ENCODE measurements at places on chromosomes 5 and 9. TPM values are rescaled to one million over a fixed set of nuclear protein-coding genes. Genes with fewer than 3 reads are reported as not detected.

Gene CDH9
- not detected for total RNA-seq

DNA sequence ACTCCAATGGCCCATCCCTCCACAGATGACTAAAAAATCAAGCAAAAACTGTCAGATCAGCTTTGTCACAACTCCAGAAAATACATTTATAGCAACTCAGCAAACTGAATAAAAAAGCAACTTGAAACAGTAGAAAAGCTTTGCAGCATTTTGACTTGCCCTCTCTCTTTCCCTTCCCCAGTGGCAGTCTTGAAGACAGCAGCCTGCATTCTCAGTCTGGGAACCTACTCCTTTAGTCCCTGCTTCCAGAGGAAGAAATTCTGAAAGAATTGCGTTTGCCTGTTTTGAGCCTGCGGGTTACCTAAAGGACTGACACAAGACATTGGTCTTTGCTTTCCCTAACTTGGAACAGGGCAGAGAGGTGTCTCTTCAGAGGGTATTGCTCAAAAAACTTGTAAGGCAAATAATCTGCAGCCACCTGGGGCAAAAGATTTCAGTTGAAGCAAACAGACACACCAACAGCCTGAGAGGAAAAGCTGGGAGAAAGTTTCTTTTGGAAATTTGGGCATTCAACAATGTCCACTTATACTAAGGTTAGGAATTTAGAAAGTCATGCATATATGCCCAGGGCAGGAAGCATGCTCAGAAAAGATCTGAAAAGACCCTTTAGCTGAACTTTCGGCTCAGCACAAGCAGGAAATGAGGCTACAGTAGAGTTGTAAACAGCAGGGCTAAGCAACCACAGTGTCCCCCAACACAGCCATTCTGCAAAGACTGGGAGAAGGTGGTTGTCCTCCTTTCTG is 15.2 kb upstream of the SLC35D2 start:
- DNase-seq = no peak

Gene ALDH7A1
- total RNA-seq = 28.7 TPM

Gene NPR3
- total RNA-seq = 2.9 TPM

DNA sequence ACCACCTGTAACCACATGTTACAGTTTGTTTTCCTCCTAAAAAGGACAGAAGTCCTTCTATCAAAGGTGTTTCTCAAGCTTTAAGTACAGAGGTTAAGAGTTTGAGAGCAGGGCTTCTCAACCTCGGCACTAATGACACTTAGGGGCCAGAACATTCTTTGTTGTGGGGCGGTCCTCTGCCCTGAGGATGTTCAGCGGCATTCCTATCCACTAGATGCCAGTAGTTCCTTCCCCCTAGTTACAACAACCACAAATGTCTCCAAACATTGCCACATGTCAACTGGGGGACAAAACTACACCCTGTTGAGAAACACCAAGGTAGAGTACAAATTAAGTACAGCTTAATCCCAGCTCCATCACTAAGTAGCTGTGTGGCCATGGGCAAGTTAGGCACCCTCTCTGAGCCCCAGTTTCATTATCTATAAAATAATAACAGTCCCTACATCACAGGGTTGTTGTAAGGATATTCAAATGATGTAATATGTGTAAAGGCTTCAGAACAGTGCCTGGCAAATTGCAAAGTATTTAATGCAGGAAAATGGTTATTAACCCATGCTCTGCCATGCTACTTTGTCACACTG is 44.6 kb downstream of the PIP5K1B start:
- DNase-seq = no peak

Gene RETREG1
- 0.64 TPM for total RNA-seq

DNA sequence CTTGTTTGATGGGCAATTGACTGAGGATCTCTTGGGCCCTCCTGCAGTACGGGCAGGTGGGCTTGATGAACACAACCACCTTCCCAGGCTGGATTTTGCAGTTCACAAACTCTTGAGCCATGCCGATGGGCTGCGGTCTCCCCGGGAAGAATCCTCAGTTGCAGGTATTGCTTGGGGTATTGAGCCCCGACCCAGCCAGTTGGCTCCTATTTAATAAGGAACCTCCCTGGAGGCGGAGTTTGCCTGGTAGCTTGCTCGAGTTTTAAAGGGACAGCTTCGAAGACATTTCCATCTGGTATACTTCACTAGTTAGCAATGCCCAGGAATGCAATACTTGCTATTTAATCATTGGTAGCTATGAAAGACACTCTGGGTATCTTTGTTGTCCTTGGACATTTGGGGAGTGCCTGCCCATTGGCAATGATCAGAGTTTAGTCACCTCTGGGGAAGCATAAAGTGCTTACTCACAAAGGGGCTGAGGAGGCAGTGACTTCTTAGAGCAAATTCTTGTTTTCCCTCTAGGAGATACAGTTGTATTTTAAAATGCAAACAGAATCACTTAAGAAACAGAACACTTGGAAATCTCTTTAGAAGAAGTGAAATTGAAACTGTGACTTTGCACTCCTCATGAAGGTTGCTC is at the start of gene GLRX:
TSS of gene GLRX (minus strand) at position 185 of the 640 bp plus-strand sequence. CDS start at position 121, 64 bp downstream.
- peak; percentile 88 for DNase-seq

Gene AHRR
- total RNA-seq = 22.5 TPM

DNA sequence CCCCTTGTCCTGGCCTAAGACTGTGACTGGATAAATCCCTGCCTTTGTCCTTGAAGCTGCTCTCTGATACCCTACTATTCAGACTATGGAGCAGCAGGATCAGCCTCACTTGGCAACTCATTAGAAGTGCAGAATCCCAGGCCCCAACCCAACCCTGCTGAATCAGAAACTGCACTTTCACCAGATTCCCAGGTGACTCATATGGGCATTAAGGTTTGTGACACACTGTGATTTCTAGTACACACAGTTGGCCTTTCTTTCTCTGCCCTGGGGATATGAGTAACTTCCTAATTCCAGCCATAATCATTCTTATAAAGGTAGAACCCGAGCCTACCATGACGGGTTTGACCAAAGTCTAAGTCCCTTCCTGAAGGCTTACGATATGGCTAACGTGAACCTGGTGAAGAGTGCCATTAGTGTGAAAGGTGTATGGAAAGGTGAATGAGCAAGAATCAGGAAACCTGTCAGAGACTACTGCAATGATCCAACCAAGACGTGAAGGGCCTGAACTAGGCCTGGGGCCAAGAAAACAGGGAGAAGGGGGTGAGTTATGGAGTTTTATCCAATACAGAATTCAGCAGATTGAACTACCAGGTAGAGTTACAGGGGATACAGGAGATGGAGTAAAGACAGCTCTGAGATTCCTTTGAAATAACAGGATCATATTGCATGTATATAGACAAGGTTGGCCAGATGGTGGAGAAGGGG is 533.0 kb downstream of the BNC2 start:
- peak; percentile 78 for DNase-seq

Gene EXOSC3
- 28.3 TPM for total RNA-seq

Gene RASEF
- total RNA-seq = 0.97 TPM

GRCh38 chr5:124398460-124398859 is 348.0 kb downstream of the ZNF608 start:
- DNase-seq = no peak

- no peak for DNase-seq
Measured at GRCh38 chr5:178298283-178298807, 65.7 kb upstream of the PHYKPL start.

GRCh38 chr9:93575796-93576257 is 557 bp upstream of the PHF2 start:
- peak; percentile 36 for DNase-seq

Measured in fibroblast of villous mesenchyme (primary cell).